EL (cell line): ENCODE measurements at places on chromosomes 2 and 18.

- no peak for DNase-seq
These were observed 11.8 kb downstream of the CELF4 start for GRCh38 chr18:37553633-37554398.

DNA sequence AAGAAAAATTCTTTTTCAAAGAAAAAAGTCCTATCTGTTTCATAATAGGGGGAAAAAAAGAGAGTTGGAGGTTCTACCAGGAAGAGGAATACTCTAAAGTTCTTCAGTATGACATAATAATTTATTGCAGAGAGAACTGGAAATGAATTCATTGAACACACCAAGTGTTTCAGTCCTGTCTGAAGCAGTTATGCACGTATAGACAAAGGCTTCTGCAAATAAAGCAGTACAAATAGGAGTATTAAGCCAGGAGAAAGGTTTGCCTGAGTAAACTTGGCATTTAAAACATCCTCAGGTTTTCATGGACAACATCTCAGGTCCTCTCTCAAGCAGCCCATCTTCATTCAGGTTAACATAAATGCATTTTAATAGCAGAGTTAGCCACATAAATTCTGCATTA lies 141.6 kb downstream of the CCDC148 start:
- DNase-seq = no peak

DNA sequence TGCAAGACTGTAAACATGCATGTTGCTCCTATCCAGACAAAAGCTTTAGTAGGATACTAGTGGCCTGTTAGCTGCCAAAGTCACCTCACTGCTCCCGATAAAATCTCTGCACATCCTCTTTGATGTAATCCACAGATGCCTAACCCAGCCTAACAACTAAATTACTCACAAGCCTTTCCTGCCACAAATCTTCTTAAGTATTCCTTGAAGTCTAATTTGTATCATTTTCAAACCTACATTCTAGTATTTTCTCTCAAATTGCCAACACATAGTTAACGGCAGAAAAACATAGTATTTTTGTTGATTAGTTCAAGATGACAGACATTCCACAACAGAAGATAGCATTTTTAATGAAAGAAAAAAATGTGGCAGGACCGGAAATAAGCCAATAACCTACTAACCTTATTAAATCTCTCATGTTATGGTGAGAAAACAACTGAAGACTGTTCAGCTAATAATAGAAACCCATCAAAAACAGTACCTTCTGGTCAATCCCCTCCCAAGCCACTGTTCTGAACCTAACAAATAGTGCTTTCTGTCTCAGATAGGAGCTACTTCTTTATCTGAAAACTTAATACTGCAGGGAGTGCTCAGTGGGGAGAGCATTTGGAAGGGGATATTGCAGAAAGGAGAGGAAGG lies at the start of gene MPP4:
MPP4 (minus strand) TSS at position 57 of the 639 bp plus-strand sequence. CDS start 4,690 bp downstream, outside the sequence.
- peak; percentile 77 for DNase-seq

GRCh38 chr2:183709829-183710228 lies 585.6 kb downstream of the NUP35 start:
- DNase-seq = no peak

DNA sequence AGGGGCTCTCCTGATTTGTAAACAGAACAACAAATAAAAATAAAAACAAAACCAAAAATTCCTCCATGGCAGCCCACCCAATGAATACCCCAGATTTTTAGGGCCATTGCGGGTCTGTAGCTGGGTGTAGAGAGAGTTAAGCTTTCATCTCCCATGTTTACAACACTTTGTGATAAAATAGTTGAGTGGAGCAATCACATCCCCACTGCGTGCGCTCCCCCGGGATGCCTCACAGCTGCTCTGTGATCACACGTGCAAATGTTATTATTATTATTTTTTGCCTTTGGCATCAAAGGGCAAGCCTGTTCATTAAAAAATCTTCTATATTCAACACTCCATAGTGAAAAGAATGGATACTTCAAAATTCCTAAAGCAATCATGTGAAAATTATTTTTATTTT lies 118.0 kb downstream of the MBP start:
- no peak for DNase-seq

DNA sequence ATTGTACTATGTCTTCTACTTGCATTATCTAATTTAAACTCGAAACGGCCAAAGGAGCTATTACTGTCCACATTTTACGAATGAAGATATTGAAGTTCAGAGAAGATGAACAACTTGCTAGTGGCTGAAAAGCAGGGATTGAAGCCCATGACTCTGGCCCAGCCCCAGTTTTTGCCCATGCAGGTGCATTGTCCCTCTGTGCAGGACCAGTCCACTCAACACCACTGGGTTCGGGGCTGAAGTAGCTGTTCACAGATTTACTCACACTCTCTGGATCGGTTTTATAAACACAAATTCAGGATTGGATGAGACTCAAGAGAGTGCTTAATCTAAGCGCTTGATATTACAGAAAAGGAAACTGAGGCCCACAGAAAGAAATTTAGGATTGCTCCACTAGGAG lies 1.4 kb upstream of the IHH start:
- DNase-seq = no peak

DNA sequence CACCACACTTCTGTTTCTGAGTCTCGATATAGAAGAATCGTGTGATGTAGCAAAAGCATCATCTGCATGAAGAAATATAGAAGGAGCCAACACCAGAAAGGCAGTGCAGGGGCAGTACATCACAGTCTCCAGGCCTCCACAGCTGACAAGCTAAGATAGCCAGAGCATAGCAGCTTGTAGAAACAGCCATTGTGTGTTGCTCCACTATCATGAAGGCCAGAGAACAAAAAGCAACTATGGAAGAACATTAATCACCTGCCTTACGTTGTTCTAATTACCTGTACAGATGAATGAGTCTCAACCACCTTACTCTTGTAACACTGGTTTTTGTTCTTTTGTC lies 129.0 kb downstream of the RND3 start:
- DNase-seq = no peak

GRCh38 chr2:60317844-60318243 lies 235.6 kb downstream of the BCL11A start:
- DNase-seq = no peak

GRCh38 chr2:28351621-28352020 lies 41.0 kb upstream of the FOSL2 start:
- DNase-seq = no peak

DNA sequence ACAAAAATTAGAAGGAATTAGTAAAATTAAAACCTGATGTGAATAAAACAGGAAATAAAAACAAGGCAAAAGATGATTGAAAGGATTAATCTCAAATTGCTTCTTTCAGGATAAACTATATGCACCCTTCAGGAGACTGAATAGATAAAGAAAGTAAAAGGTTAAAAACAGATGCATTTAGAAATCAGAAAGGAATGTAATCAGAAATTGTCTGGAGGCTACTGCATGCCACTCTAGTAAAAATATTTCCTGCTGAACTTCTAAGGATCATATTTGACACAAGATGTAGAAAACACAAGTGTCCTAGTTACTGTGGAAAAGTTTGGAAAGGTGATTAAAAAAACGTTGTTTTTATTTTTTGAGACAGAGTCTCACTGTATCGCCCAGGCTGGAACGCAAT lies 16.2 kb downstream of the CHCHD5 start:
- DNase-seq = no peak

DNA sequence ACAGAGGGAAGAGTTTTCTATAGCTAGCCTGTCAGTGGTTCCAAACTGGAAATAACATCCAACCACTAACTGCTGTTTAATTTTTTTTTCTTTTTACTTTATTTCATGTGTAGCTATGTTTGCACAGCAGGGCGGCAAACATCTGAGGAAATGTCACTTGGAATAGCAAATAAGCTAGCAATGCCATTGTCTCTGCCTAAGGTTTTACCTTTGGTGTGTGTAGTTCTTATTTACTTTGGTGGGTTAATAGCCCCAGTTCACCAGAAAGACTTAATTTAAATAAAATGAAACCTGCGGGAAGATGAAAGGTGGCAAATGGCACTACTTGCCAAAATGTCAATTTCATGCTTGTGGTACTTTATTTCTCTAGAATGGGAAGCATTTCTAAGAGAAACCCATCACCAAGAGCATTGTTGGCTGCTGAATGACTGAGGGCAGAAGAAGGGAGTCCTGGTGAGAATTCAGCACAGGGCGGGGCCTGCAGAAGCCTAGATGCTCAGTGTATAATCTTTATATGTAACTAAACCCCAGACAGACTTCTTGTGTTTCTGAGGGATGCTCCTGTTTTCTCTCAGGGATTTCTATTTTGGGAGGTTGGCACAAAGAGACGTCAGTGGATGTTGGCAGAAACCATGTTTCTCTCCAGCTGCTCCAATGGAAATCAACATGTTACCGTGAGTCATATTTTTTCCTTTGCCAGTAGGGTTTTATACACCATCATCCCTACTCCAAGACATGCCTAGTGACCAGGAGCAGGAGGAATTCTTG lies 300.4 kb upstream of the NT5C1B start:
- no peak for DNase-seq

GRCh38 chr2:186848873-186849578 lies at the start of gene ZSWIM2:
Gene ZSWIM2 (minus strand): TSS chr2:186849170. CDS start chr2:186849130, 40 bp downstream.
- DNase-seq = peak; percentile 87

DNA sequence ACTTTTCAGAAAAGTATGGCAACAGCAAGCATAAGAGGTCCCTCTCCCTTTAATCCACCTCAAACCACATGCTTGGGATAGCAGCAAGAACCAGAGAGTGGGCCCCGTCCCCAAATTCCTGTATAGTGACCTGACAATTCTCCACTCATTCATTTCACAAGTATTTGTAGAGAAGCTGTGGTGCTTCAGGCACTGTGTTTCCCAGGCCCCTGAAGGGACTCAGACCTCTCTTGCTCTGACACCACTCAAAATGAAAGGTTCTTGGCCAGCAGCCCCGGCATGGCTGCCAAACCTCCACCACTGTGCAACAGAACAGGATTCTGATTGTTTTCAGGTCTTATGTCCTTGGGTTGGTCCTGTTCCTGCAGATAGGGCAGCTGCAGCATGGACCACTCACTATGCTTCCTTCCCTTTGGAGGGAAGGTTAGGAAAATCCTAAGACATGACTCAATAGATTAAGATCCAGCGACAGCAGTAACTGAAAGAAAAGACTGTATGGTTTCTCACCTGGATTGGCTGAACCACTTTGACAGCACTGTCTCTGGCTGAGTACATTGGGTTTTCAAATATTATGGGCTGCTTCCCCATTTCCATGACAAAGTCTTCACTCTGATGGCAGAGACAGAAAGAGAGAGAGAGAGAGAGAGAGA lies 67.6 kb downstream of the DHRS9 start:
- no peak for DNase-seq

GRCh38 chr2:231613331-231613662 lies 20.6 kb downstream of the TEX44 start:
- peak; percentile 42 for DNase-seq

- DNase-seq = no peak
These were observed 222.7 kb upstream of the ITGA4 start for GRCh38 chr2:181234487-181234891.

- peak; percentile 69 for DNase-seq
These were observed at the start of gene KCNF1 for GRCh38 chr2:10911291-10912075. Gene KCNF1 (plus strand): TSS chr2:10911934. CDS start chr2:10912427, 493 bp downstream.

- no peak for DNase-seq
These were observed 136.2 kb downstream of the LCLAT1 start for GRCh38 chr2:30583204-30583749.

GRCh38 chr2:10171006-10171800 lies 48.7 kb downstream of the RRM2 start:
- DNase-seq = no peak

DNA sequence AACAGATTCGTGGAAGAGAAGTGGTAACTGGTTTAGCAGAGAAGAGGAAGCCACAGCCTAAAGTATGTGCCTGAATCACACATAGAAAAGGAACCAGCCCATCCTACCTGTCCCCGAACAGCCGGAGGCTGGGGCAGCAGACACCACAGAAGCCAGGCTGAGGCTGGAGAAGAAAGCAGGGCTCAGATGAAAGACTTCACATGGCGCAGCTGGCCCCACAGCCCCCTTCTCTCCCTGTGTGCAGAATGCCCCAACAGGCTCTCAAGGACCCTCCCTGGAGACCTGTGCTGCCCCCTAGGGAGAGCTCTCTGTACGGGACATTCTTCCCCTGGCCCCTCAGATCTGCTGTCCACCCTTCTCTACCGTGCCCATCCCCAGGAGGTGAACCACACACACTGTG lies 83.5 kb upstream of the RAB12 start:
- no peak for DNase-seq

- DNase-seq = peak; percentile 11
These were observed 37.8 kb downstream of the GCG start for GRCh38 chr2:162114271-162114670.

DNA sequence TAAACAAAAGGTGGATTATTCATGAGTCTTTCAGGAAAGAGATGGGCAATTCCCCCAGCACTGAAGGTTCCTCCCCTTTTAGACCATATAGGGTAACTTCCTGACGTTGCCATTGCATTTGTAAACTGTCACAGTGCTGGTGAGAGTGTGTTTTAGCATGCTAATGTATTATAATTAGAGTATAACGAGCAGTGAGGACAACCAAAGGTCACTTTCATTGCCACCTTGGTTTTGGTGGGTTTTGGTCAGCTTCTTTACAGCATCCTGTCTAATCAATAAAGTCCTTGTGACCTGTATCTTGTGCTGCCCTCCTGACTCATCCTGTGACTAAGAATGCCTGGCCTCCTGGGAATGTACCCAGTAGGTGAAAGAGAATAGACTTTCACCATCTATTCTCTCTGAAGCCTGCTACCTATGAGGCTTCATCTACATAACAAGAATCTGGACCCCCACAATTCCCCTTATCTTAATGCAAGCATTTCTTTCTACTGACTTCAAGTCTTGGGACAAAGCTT lies 148.7 kb downstream of the CABLES1 start:
- DNase-seq = peak; percentile 77

- peak; percentile 96 for DNase-seq
These were observed 102.8 kb upstream of the CYP1B1 start for GRCh38 chr2:38178556-38179419.

DNA sequence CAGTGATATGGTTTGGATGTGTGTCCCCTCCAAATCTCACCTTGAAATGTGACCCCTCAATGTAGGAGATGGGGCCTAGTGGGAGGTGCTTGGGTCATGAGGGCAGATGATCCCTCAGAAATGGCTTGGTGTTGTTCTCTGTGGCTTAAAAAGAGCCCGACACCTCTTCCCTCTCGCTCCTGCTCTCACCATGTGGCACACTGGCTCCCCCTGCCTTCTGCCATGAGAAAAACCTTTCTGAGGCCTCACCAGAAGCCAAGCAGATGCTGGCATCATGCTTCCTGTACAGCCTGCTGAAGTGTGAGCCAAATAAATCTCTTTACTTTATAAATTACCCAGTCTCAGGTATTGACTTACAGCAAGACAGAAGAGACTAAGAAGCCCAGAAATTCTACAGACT lies 357.1 kb downstream of the NRXN1 start:
- DNase-seq = no peak

GRCh38 chr18:53509886-53510285 lies 714.6 kb downstream of the MBD2 start:
- no peak for DNase-seq

DNA sequence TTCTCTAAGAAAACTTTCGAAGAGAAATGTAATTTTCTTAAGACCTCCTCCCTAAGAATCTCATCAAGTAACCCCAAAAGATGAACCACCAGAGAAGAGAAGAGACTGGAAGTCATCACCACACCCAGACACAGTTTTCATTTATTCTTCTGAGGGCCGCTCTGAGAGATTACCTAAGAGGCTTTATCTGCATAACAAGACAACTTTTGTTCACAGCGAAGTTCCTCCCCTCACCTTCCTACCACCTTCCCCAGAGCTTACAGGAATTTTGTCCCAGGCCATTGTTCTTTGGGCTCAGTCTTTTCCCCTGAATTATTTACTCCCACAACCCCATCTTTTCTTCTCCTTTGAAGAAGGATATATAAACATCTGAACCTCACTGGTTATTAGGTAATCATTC lies 92.8 kb downstream of the AKAIN1 start:
- no peak for DNase-seq
